ENCODE measurements at places on chromosomes 3 and 15.
A peak's percentile ranks its signal among the peaks of the same experiment; 100 is the strongest.

- DNase-seq, result no peak
Observed at GRCh38 chr15:33553157-33553556, 242.4 kb downstream of the RYR3 start.

- DNase-seq, result no peak
Observed at GRCh38 chr15:23529891-23530290, 35.6 kb upstream of the MKRN3 start.

GRCh38 chr3:109313061-109313460 lies 3.3 kb downstream of the DPPA2 start:
- DNase-seq, result no peak

GRCh38 chr3:39808467-39809180 lies 785 bp upstream of the MYRIP start:
- DNase-seq, result no peak

- DNase-seq, result no peak
Observed at GRCh38 chr3:121581691-121582090, 11.5 kb upstream of the FBXO40 start.

- no peak for DNase-seq
Observed at GRCh38 chr3:111303760-111304159, 232.1 kb downstream of the NECTIN3 start.

DNA sequence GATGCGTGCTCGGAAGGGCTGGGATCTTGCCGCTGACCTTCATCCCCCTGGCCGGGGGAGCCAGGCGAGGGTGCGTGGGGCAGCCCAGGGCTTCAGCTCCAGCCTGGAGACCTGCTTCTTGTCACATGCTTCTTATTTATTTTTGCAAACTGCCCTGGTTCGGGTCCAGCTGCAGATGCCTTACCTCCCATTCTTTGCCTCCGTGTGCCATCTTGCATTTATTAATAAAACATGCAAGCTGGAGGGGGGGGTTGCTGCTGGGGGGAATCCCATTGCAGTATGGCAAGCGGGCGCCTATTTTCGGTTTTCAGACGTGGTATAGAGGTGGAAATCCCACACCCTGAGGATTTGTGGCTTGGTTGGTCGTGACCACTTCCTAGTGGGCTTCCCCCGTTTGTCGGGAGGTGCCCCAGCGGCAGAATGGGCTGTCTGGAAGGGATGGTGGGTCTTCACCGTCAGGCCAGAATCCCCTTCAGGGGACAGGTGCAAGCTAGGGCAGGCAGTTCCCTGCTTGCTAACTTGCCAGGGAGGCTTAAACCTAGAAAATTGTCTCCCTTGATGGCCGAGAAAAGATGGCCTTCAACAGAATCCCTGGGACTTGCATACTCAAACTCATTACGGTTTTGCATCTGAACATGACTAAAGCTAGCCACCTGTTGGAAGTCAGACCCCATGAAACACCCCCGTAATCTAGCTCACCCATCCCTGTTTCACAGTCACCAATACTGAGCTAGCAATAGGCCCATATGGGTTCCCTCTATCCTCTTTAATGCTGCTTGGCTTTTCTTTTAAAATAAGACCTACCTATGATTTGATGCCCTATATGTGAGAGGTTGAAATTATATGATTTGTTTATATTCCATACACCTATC lies 569 bp downstream of the TMEM266 start:
- no peak for DNase-seq

- no peak for DNase-seq
Observed at GRCh38 chr3:23589602-23590001, 216.2 kb upstream of the UBE2E1 start.

GRCh38 chr3:142850395-142851023 lies 38.4 kb downstream of the PCOLCE2 start:
- no peak for DNase-seq

- no peak for DNase-seq
Observed at GRCh38 chr3:11117591-11117990, 36.7 kb upstream of the HRH1 start.

DNA sequence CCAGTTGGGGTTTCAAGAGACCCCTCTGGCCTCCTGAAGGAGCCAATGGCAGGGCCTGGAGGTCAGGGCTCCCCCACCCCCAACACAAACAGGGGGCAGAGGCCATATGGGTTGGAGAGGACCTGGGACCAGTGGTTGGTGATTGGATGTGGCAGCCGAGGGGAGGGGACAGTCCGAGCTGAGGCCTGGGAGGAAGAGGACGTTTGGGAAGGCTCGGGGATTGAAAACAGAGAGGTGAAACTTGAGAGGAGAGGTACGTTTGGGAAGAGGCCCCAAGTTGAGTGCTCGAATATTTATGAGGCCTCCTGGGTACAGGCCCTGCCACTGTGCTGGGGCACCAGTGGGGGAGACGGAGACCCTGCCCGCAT lies 53.7 kb downstream of the DNAJB8 start:
- DNase-seq, result no peak

DNA sequence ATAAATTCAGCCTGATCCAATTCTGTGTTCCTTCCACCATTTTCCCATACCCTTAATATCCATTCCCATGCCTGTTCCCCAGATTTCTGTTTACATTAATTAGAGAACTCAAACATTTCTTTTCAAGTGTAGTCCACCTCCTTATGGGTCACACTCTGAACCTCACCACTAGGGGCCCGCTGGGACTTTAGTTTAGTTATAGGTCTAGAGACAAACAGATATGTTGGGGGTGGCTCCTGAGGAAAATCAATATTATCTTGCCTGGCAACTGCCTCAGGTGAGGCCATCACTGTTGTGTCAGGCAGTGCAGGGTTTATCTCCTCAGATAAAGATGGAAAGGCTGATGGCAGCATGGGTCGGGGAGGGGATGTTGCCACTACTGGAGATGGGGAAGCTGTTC lies 72.8 kb downstream of the CLDN1 start:
- DNase-seq, result no peak

GRCh38 chr15:59873644-59874272 lies 130.4 kb upstream of the FOXB1 start:
- DNase-seq, result no peak

GRCh38 chr15:71596672-71597071 lies 213.7 kb upstream of the NR2E3 start:
- DNase-seq, result no peak

GRCh38 chr3:16373341-16373946 lies 108.4 kb downstream of the OXNAD1 start:
- no peak for DNase-seq

GRCh38 chr3:152591515-152591914 lies 243.4 kb upstream of the P2RY1 start:
- no peak for DNase-seq

DNA sequence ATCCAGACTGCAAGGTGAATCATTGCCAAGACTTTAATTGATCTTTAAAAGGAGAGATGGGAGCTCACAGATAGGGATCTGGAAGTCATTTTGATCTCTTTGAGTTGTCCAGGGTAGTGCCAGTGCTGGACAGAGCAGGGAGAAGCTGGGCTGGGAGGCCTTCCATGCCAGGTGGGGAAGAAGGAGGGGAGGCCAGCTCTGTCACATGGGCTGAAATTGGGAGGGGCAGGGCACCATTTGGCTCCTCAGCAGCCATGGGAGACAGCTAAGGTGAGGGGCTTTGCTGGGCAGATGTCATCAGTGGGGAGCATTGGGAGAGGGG lies 23.4 kb downstream of the SMAD6 start:
- DNase-seq, result no peak

GRCh38 chr15:29130951-29131839 lies 138.4 kb downstream of the NSMCE3 start:
- DNase-seq, result no peak

- DNase-seq, result no peak
Observed at GRCh38 chr3:128040041-128040440, 12.2 kb upstream of the SEC61A1 start.

DNA sequence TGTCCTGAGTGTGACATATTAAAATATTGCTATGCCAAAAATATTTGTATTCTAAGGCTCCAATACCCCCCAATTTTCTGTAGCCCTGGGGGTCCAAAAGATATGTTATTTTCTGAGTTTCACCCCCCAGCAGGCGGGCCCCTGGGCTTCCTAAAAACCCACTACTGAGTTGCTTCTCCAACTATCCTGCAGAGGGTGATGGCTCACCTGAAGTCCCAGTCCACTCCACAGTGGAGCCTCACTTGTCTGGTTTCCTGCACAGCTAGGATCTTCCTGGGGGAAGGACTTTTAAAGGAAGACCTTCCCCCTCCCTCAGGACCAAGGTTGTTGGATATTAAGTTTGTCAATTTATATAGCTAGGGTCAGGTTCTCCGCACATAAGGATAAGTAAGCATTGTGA lies 1181.4 kb downstream of the ROBO2 start:
- DNase-seq, result no peak

- DNase-seq, result no peak
Observed at GRCh38 chr3:177595530-177596188, 398.4 kb upstream of the TBL1XR1 start.

DNA sequence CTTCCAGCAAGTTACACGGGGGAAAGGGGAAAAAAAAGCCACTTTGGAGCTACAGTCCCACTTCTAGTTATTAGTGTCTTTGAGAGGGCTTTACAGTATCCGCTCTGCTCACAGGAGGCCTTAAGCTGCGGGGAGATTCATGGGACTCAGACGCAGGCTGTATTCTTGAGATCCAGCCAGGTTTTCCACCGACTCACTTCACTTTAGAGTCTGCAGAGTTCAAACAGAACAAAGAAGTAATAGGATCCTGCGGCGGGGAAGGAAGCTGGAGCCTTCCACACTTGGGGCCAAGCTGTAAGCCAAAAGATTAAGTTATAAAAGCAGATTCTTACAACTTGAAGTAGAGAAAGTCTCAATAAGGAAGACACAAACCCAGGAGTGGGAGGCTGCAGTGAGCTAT lies 60.2 kb upstream of the FAM174B start:
- DNase-seq, result no peak

DNA sequence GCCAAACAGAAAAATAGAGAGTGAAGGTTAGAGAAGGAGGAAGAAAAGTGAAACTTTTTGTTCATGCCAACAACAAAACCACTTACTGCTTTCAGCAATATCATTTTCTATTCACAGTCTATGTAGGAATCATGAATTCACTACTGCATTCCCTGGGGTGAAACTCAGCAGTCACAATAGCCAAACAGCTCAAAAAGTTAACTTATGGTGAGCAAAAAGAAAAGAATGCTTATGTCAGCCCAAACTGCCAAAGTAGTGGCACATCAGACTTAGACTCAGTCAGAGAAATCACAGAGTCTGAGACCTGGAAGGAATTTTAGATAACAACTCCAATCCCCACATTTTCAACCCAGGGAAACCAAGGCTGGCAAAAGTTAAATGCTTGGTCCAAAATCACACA lies 238.7 kb upstream of the TMCO5A start:
- no peak for DNase-seq

GRCh38 chr15:66912001-66912400 lies 153.4 kb upstream of the SMAD3 start:
- DNase-seq, result no peak

- no peak for DNase-seq
Observed at GRCh38 chr3:8709801-8710507, 23.6 kb upstream of the CAV3 start.

DNA sequence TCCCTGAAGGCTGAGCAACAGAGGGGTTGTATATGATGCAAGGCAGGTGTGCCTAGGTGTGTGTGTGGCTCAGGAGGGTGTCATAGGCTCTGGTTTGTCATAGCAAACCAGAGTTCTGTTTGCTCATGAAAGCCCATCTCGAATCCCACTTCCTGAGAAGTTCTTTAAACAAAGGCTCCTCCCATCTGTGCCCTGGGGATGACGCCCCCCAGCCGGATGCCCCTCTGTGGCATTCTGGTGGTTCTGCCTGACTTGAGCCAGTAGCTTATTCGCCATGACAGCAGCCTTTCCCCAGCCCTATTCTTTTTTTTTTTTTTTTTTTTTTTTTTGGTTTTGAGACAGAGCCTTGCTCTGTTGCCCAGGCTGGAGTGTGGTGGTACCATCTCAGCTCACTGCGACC lies 45.4 kb downstream of the PDIA5 start:
- DNase-seq, result no peak

DNA sequence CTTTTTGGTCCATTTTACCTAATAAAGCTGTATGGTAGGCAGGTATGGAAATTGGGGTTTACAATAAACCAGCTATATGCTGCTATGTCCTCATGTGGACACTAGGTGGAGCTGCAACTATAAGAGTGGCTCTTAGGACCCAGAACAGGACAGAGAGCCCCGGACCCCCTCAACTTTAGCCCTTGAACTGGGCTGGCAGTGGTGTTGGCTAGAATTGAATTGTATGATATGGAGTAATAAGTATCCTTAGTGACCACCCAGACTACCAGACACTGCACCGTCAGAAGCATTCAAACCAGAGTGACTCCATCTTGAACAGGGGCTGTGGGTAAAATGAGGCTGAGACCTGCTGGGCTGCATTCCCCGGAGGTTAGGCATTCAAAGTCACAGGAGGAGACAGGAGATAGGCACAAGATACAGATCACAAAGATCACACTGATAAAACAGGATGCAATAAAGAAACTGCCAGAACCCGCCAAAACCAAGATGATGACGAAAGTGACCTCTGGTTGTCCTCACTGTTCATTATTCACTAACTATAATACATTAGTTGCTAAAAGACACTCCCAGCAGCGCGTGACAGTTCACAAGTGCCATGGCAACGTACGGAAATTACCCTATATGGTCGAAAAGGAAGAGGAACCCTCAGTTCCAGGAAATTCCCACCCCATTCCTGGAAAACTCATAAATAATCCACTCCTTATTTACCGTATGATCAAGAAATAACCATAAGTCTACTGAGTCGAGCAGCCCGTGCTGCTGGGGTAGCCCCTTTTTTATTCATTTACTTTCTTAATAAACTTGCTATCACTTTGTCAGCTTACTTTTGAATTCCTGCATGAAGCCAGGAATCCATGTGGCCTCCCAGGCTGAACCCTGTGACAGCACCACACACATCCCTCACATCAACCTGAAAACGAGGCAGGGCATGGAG lies 68.7 kb upstream of the BLM start:
- peak; percentile 25 for DNase-seq

- DNase-seq, result no peak
Observed at GRCh38 chr15:74333662-74334061, 33.8 kb downstream of the CYP11A1 start.
